Stimulated activated CD8-positive, alpha-beta memory T cell treated with anti-CD3 and anti-CD28 coated beads, Interleukin-7, amount 100 ng/mL, for 1 hour (primary cell): ENCODE measurements at places on chromosomes 2 and 18.

GRCh38 chr18:13562494-13563029 is 163.8 kb downstream of the FAM210A start:
- DNase-seq: no peak

DNA sequence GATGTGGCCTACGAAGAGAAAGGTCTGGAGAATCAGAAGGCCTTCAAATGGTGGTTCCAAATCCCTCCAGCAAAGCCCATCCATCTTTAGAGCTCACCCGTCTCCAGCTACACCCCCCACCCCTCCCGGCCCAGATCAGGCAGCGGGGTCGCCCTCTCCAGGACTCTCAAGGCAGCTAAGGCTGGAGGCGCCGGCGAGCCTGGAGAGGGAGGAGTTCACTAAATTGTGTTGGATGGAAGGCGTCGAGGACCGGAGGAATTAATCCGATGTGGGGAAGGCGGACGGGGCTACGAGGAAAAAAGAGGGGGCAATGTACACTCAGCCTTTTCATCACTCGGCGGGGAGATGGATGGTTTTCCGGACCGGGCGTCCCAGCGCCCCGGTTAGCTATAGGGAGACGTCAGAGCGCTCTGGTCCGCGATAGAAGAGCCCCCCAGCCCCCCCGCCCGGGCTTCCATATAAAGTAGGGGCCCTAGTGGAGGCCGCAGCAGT is at the start of gene GRP:
Gene GRP, plus strand, starts transcription at position 487 of the 492 bp plus-strand sequence. CDS start 108 bp downstream, outside the sequence.
- no peak for DNase-seq

- no peak for DNase-seq
These were observed 328.9 kb downstream of the GPD2 start for GRCh38 chr2:156765043-156765442.

GRCh38 chr2:74552914-74553811 is 579 bp downstream of the LOXL3 start:
- no peak for DNase-seq

GRCh38 chr18:73940721-73941120 is 206.9 kb downstream of the FBXO15 start:
- DNase-seq: no peak

DNA sequence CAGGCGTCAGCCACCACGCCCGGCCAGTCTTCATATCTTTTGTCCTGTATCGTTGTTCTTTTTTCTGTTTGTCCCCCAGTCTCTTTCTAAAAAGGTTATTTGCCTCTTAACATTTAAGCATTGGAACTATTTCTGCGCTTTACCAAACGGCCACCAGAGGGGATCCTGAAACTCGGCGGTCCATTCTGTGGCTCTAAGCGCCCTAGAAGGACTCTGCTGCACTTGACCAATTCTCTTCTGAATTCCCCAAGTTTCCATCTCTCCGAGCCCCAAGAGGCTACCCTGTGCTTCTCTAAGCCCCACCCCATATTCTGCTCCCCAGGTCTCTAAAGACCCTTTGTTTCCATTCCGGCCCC is 33.1 kb upstream of the REG3G start:
- DNase-seq: no peak

DNA sequence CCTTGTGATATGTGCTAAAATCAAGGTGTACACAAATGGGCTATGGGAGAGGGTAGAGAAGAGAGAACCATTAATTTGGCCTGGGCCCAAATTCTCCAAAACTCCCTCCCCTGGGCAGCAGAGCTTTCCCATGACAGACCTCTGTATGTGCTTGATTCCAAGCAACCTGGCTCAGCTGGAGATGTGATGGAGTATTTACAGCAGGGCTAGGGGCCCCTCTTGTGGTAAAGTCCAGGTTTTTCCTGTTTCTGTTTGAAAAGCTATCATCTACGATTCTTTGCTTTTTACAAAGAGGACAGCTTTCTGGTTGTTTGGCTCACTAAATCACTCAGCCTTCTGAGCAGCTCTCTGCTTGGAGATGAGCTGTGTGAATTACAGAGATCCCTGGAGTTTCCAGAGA is 40.3 kb downstream of the KCNS3 start:
- no peak for DNase-seq

GRCh38 chr2:226671141-226671676 is 128.4 kb downstream of the IRS1 start:
- no peak for DNase-seq

DNA sequence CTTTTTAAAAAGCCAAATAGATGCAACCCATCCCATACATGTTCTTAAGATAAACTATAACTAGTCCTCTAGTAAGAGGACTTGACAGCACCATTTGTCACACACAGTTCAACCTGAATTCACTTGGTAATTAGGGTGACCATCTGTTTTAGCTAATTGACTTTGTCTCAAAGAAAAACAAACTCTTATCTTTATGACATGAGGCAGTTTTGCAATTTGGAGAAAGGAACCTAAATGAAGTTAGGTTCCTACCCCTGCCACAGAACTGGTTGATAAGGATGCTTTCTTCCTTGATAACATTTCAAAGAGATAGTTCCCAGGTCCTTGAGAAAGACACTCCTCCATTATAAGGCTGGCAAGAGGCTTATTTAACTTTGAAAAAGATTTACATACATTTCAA is 57.4 kb upstream of the LRRTM1 start:
- DNase-seq: no peak

- DNase-seq: peak; percentile 36
These were observed 60.4 kb downstream of the FAM161A start for GRCh38 chr2:61793389-61793836.

- no peak for DNase-seq
These were observed 374.2 kb upstream of the HNMT start for GRCh38 chr2:137590102-137590501.

DNA sequence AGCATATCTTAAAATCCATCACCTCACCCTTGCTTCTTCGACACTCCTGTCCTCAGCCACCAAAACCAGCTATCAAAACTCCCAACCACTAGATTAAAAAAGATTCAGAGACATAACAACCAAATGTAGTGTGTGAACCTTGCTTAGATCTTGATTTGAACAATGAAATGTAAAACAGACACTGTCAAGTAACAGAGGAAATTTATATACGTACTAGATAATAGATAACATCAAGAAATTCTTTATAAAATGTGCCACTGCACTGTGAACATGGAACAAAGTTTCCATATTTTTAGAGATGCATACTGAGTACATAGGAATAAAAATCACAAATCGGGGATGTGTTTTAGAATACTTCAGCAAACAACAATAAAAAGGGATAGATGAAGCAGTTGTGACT is 86.0 kb downstream of the THADA start:
- DNase-seq: no peak

DNA sequence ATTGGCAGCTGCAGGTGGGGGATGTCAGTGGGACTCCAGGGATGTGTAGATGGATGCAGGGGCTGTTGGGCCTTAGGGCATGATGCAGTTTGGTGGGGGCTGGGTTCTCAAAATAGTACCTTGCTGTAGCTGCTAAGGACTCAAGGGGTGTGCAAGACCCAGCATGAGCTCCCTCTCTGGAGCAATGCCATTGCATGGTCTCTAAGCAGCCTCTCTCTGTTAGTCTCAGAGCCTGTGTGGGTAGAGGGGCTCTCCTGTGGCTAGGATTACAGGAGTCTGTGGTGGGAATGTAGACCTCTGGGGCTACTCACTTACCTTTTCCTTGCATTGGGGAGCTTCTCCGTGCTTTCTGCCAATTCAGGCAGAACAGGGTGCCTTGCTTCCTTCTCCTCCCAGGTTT is 228.9 kb downstream of the LPIN1 start:
- no peak for DNase-seq

DNA sequence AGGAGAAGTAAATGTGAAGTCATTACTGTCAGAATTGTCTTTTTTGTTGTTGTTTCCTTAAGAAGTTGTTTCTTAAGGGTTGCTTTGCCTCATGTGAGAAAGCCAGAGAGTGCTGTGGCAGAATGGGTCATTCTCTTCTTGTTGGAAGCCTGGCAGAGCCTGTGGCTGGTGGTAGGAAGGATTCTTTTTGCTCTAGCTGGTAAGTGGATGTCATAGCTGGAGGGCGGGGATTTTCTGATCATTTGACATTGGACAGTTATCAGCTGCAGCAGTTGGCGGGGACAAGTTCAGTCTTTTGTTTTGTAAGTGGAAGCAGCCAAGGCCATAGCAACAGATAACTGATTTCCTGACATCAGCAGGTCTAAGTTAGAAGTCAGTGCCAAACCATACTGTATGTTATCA is 5.5 kb upstream of the RMDN2 start:
- DNase-seq: no peak

GRCh38 chr2:137964859-137965459 is 686 bp downstream of the HNMT start:
- no peak for DNase-seq

- no peak for DNase-seq
These were observed 32.2 kb upstream of the MAT2A start for GRCh38 chr2:85506768-85507181.

DNA sequence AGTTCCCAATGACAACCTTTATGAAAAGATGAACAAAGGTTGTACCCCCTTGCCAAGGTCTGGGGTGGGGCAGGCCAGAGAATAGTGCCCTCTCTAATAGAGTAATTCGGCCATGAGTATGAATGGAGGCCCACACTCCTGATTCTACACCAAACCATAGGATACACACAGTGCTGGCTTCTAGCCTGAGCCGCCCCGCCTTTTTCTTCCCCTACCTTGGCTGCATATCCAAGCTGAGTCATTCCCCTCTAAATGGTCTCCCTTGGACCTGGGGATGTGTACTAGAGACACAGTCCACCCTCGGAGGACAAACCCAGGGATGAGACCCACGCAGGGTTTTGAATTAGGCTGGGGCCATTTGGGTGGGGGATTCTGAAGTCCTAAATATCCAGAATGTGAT is 107.2 kb upstream of the CAPN13 start:
- DNase-seq: no peak

GRCh38 chr2:7031547-7032245 is 114.5 kb downstream of the RNF144A start:
- DNase-seq: no peak

- DNase-seq: no peak
These were observed 13.4 kb downstream of the FMNL2 start for GRCh38 chr2:152348388-152348787.

DNA sequence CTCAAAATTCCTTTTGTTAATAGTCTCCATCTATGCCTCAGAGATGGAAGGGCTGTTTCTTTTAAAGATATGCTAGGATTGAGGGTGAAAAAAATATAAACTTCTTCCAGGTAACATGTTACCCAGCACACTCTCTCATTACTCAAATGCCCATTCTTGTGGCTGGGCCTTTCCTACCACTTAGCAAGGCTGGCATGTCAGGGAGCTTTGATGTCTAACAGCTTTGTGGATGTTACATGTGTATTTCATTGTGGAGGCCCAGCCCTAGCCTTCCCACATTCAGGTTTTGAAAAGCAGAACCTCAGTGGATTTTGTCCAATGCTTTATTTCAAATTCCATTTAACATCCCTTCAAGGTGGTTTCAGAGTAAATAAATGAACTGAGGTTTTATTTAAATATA is 191.4 kb downstream of the EPHA4 start:
- no peak for DNase-seq

DNA sequence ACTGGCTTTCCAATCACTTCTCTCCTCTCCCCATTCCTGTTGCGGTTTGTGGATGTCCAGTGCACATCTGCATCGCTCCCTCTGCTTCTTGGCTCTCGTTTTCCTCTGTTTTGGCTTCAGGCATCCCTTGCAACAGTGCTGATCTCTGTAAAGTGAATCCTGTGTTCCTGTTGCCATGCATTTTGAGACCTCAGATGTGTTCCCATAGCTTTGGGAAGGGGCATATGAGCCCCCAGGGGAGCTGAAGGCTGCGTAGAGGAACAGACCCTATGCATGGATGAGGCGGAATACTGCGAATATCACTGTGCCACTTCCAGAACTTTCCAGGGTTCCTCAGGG is 168.4 kb upstream of the HAAO start:
- DNase-seq: no peak

DNA sequence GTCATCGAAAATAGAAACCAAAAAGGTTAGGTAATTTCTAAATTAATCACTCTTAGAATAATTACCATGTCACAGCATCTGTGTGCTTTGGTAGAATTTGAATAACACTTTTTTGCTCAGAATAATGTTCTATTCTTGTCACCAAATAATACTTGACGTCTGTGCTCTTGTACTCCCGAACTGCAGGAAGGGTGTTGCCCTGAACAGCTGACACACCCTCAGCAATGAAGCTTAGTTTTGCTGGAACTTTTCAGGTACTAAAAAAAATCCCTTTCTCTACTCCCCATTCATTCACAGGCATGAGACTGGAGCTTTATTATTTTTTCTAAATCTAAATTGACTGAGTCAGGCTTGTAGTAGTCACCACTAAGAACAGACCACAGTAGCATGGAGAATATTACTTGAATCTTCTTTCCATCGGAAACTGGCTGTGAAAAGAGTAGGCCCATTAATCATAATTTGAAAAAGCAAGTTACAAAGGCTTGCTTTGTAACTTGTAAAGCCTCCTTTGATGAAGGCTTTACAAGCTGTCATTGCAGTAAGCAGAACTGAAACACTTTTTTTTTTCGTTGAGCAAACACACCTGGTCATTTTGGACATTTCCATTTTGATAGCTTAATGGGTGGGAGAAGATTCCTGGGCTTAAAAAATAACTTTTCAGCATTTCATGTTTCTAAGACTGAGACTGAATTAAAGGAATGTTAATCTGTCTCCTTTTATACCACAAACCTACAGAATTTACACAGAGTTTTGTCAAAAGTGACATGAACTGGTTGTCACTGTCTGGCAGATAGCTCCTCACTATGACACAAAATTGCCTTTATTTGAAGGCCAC is 70.3 kb upstream of the PELI1 start:
- DNase-seq: no peak

DNA sequence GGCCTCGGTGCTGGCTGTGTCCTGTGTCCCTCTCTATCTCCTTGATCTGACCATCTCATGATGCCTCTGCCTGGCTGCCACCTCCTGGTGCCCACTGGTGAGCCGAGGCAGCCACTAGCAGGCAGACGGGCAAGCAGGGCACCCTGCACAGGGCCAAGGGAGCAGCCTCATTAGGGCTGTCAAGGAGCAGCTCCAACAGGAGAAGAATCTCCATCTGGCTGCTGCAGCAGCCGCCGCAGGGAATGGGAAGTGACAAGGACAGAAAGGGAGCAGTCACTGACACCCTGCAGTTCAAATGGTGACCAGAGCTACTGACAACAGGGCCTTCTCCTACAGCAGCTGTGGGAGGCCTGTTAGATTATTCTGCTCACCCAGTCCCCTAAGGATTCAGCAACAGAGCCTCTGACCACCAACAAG is 32.6 kb downstream of the ALPK2 start:
- DNase-seq: no peak

- no peak for DNase-seq
These were observed 36.0 kb downstream of the ANKRD12 start for GRCh38 chr18:9172506-9173127.

DNA sequence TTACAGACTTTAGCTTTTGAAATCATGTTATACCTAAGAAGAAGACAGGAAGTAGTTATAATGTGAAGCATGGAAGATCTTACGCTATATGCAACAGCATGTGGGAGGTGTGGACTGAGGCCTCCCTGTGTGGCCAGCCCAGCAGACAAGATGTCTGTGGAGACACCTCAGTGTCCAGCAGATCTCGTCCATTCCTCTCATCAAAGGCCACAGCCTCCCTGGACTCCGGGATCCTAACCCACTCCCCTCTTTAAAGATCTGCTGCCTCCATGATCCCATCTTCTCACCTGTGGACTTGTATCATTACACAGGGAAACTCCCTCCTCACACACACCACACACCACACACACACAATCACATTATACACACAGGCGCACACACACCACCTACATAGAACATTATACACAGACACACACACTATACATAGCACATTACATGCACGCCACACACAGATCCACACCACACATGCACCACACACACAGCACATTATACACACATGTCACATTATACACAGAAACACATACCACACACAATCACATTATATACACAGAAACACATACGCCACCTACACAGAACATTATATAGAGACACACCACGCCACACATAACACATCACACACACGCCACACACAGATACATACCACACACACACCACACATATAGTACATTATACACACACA is 89.5 kb downstream of the PXDN start:
- no peak for DNase-seq
